ENCODE measurements at places on chromosomes 3 and 15.

DNA sequence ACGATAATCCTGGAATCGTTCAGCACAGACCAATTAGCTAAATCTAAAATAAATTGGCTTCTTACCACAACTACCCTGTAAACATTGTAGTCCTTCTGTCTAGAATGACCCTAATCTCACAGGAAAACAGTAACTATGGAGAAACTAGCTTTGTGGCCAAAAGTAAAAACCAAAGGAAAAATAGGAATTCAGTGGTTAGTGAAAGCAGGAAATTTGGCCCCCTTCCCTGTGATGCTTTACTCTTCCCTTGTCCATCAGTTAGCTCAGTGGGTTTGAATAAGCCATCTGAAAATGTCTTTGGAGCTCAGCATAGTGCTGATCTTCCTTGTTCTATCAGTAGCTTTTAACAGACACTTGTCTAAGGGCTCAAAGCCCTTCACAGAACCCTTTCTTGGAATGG lies 1.6 kb downstream of the NMD3 start:
- peaks cover 3% of the 10 kb centered on the region for H3K4me1 ChIP-seq
- no peaks in the 10 kb centered on the region for H3K27me3 ChIP-seq

- no peak overlapping the region for H3K4me3 ChIP-seq
- peaks cover 53% of the 10 kb centered on the region for H3K27me3 ChIP-seq
- no peak overlapping the region for H3K27ac ChIP-seq
- no peaks in the 10 kb centered on the region for H3K4me1 ChIP-seq
Measured at GRCh38 chr3:4491855-4492207, 1.3 kb upstream of the ITPR1 start.

DNA sequence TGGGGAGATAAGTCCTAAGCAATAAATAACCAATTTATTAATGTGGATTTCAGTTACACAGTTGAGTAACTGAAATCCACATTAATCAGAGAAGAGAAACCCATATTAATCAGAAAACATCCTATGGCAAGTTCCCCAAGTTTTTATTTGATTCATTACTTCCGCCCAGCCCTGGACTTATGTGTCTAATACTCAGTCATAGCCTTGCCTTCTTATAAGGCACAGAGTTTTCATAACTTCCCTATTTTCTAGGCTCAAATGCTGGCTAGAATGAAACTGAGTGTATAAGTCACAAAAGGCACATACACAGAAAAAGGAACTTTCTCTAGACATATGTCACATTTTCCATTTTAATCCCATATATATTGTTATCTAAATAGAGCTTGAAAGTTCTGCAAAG lies 28.8 kb downstream of the CD47 start:
- DNase-seq: no peak
- peaks cover 67% of the 10 kb centered on the region for H3K36me3 ChIP-seq
- no peaks in the 10 kb centered on the region for H3K27me3 ChIP-seq

DNA sequence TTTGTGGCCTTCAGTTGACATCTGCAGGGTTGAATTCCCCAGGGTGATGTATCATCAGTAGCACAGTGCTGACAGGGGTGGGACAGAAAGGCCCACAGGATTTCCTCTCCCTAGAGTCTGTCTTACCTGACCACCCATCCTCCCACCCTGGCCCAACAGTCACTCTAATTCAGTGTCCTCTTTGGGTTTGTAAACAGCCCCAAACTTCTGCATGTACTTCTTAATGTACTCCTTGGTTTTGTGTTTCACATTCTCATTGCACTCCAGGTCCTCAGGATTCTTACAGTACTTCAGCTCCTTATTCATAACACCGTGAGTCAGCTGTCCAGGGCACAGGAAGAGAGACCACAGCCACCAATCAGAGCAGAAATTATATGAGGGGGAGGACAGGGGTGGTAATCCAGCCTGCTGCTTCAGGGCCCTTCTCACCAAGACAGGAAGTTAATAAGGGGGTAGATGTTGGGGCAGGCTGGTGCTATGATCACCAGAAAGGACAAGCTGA lies 37.5 kb downstream of the NBEAL2 start:
- peaks cover 73% of the 10 kb centered on the region for H3K36me3 ChIP-seq
- no peaks in the 10 kb centered on the region for H3K27me3 ChIP-seq
- H3K27ac ChIP-seq: no peak overlapping the region
- no peaks in the 10 kb centered on the region for H3K4me1 ChIP-seq

DNA sequence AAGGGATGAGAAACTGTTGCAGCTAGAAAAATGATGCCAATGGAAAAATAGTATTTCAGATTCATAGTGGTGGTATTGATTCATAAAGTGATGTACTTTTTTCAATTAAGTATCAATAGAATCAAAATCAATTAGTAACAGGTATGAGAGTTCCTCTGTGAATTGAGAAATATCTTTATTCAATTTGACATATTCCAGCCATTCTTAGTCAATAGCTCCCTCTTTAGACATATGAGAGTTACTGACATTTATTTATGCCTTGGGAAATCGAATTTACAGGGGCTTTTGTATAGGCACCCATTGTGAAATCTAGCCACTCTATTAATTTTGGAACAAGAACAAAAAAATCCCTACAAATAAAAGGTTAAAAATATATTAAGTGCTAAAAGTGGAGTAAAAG lies 386.9 kb upstream of the CNTN3 start:
- no peaks in the 10 kb centered on the region for H3K36me3 ChIP-seq
- H3K27me3 ChIP-seq: no peaks in the 10 kb centered on the region
- no peak for DNase-seq
- no peak overlapping the region for H3K27ac ChIP-seq
- H3K4me3 ChIP-seq: no peak overlapping the region

DNA sequence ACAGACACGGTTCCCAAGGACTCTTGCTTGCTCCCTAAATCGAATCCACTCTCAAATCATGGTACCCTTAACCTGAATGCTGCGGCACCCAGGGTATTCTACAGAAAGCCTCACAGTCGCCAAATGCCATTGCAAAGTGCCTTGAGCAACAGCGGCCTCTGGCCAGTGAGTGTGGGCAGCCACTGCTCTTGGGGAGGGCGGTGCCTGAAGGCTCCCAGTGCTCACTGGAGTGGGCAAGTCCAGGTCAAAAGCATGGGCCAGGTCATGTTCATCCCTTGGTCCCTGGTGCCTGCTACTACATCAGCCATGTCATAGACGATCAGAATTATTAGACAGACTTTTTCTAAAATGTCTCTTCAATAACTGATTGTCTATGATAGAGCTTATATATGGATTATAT lies 82.5 kb downstream of the ADAMTS17 start:
- H3K4me1 ChIP-seq: no peaks in the 10 kb centered on the region
- no peak for DNase-seq
- no peak overlapping the region for H3K27ac ChIP-seq
- H3K27me3 ChIP-seq: peaks cover 5% of the 10 kb centered on the region
- H3K4me3 ChIP-seq: no peak overlapping the region

GRCh38 chr15:90360746-90361145 lies 8.7 kb downstream of the ZNF774 start:
- H3K36me3 ChIP-seq: no peaks in the 10 kb centered on the region
- H3K27ac ChIP-seq: no peak overlapping the region
- H3K27me3 ChIP-seq: no peaks in the 10 kb centered on the region
- no peaks in the 10 kb centered on the region for H3K4me1 ChIP-seq
- no peak overlapping the region for H3K4me3 ChIP-seq

DNA sequence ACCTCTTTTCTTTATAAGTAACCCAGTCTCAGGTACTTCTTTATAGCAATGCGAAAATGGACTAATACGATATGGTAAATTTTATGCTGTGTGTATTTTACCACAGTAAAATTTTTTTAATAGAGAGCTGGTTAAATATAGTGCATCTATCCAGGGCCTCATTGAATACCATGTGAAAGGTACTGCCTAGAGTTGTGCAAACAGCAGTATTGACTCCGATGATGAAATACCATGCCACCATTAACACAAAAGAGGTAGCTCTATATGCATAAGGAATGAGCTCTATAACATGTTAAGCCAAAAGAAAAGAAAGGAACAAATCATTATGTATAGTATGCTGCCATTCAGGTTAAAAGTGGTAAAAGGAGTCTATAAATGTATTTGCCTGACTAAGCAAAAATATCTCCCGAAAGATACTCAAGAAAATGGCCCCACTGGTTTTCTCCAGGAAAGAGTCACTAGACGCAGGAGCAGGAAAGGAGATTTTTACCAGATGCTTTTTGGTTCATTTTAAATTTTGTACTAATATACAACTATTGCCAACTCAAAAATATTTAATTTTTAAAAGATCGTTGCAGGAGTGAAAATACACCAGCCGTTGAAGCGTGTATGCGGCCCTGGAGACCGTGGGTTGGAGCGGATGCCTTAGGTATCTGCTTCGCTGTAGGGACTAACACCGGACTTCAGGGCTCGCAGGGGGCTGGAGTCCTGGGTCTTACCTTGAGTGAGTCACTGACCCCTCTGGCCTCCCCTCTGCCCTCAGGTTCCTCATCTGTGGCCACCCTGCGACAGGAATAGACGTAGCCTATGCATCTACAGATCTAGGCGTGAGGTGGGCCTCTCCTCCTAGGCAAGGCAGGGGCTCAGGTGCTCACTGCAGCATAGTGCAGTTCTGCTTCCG lies 120.1 kb downstream of the CHSY1 start:
- no peak overlapping the region for H3K27ac ChIP-seq
- DNase-seq: no peak
- no peaks in the 10 kb centered on the region for H3K27me3 ChIP-seq

- no peaks in the 10 kb centered on the region for H3K27me3 ChIP-seq
- no peak overlapping the region for H3K4me3 ChIP-seq
- H3K27ac ChIP-seq: no peak overlapping the region
- H3K4me1 ChIP-seq: peaks cover 2% of the 10 kb centered on the region
Measured at GRCh38 chr3:136343446-136343845, 93.3 kb downstream of the PCCB start.

- no peak for DNase-seq
- no peak overlapping the region for H3K27ac ChIP-seq
- H3K4me3 ChIP-seq: no peak overlapping the region
Measured at GRCh38 chr3:195139091-195139875, 131.7 kb downstream of the XXYLT1 start.

- no peak overlapping the region for H3K27ac ChIP-seq
- no peak for DNase-seq
- H3K36me3 ChIP-seq: peaks cover 11% of the 10 kb centered on the region
- peaks cover 25% of the 10 kb centered on the region for H3K4me1 ChIP-seq
- no peaks in the 10 kb centered on the region for H3K27me3 ChIP-seq
Measured at GRCh38 chr3:123693584-123694190, 108.8 kb upstream of the HACD2 start.

- no peak overlapping the region for H3K4me3 ChIP-seq
- H3K36me3 ChIP-seq: no peaks in the 10 kb centered on the region
- no peak for DNase-seq
- no peaks in the 10 kb centered on the region for H3K27me3 ChIP-seq
Measured at GRCh38 chr15:64739577-64740143, 35.7 kb downstream of the RBPMS2 start.

DNA sequence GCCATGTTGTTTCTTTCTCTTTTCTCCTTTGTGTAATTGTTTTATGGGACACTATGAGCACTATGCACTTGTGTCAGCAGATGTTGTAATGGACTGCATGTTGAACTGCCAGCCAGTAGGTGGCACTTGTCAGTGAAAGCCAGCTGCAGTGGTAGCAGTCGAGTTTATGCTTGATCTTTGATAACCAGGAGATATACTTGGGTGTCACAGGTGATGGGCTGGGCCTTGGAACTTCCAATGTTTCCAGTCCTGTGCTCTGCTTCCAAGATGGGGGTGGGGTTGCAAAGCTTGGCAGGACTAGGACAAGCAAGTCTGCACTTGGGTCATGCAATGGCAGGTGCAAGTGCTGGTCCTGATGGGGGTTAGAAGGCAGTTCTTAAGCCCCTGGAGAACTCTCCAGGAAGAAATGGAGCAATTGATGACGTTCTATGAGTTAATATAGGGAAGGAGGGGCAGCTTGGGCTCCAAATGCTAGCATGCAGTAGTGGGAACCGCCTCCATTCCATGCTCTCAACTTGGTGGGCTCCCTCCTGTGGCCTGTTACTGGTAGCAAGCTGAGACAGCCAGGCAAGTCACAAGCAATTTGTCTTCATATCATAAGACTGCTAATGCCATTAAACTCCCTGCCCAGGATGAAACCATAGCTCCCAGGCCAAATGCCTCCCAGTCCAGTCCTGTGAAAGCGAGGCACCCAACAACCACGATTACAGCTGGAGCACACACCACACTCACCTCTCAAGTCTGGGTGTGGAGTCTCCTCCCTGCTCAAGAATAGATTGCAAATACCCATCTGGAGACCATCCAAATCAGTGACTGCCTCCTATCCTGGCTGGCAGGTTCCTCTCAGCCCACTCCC lies 287.2 kb downstream of the CGGBP1 start:
- H3K4me3 ChIP-seq: no peak overlapping the region
- H3K36me3 ChIP-seq: no peaks in the 10 kb centered on the region
- DNase-seq: no peak
- H3K27ac ChIP-seq: no peak overlapping the region
- H3K4me1 ChIP-seq: no peaks in the 10 kb centered on the region
- H3K27me3 ChIP-seq: no peaks in the 10 kb centered on the region

- H3K36me3 ChIP-seq: no peaks in the 10 kb centered on the region
- DNase-seq: no peak
- H3K27me3 ChIP-seq: no peaks in the 10 kb centered on the region
- no peak overlapping the region for H3K27ac ChIP-seq
Measured at GRCh38 chr3:113630956-113631542, 65.4 kb downstream of the USF3 start.

DNA sequence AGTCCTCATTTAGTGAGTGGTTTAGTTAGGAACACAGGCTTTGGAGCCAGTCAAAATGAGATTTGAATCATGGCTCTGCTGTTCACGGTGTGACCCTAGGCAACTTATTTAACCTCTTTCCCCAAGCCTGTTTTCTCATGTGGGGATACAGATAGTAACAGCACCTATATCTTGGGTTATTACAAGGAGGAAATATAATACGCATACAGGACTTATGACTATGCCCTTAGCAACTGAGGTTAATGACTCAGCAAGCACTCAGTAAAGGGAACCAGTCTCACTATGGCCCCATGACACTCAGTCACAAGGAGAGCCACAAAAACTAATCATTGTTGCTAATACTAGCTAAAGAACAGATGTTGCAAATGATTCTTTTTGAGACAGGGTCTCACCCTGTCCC lies 45.9 kb downstream of the SUMF1 start:
- peaks cover 19% of the 10 kb centered on the region for H3K36me3 ChIP-seq
- no peaks in the 10 kb centered on the region for H3K27me3 ChIP-seq
- no peak overlapping the region for H3K27ac ChIP-seq
- H3K4me1 ChIP-seq: no peaks in the 10 kb centered on the region

DNA sequence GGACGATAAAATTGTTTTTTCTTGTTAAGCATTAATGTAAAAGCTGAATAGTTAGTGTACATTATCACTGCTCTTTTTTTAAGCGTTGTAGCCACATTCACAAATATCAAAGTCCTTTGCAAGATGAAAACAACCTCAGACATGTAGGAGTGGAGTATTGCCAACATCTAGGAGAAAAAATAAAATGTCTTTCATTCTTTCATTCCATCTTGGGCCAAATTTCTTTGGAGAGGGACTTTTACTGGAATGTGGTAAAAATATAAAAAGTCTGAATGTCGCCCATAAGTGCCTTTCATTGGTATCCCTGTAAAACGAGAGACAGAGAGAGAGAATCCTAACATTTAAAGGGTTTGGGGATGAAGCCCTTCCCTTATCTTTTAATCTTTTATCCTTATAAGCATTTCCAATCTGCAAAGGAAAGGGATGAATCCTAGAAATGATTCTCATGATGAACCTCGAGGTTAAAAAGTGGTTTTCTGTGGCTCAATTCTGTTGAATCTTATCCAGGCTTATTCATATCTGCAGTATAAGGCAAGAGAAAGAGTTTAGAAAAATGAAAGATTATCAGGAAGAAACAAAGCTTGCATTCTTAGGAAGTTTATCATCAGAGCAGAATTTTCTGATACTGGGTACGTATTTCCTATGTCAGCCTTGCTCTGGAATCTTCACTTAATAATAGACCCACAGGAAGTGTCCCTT lies 1031.7 kb downstream of the MCTP2 start:
- no peak for DNase-seq
- peaks cover 9% of the 10 kb centered on the region for H3K4me1 ChIP-seq
- no peak overlapping the region for H3K4me3 ChIP-seq
- no peaks in the 10 kb centered on the region for H3K27me3 ChIP-seq
- H3K36me3 ChIP-seq: no peaks in the 10 kb centered on the region
